Right lobe of liver (tissue), 6 donors: ENCODE measurements at places on chromosomes 7 and 10. TPM values are rescaled to one million over a fixed set of nuclear protein-coding genes. Genes with fewer than 3 reads are reported as not detected.

GRCh38 chr7:155756322-155756721 is 55.9 kb downstream of the SHH start:
- no peak for DNase-seq

The CYP26C1 gene
- not detected for total RNA-seq

The UBE2D1 gene
- total RNA-seq, result 8.6 TPM

The VGF gene
- total RNA-seq, result not detected

DNA sequence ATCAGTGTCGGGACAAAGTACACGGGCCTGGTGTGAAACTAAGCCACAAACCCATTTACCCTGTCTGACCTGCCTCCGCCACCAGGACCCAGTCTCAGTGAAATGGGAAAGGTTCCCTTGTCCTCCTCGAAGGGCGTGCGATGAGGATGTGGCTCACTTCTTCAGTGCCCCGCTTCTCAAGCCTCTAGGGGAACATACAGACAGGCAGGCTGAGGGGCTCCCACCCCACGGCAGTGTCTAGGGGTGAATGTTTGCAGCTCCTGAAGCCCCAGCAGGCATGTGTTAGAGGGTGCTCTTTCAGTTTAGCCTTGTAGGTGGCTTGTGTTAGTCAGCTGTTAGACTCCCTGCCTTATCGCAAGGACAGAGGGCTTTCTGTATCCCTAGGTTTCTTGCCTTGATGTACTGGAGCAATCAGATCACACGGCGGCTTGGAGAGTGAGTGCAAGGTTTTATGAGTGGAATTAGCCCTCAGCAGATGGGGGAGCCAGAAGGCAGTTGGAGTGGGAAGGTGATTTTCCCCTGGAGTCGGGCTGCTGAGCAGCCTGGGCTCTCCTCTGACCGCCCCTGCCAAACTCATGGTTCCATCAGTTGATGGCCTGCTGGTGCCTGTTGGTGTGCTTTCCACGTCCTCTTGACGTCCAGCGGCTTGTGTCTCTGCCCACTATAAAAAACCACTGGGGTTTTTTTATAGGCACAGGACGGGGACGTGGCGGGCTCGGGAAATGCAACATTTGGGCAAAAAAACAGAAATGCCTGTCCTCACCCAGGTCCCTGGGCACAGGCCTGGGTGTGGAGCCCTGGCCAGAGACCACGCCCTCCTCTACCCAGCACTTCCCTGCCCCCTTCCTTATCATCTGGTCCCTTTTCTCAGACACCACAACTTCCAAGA is 759 bp downstream of the NUDT1 start:
- DNase-seq, result no peak

- no peak for DNase-seq
These were observed 58.1 kb downstream of the PRPF18 start for GRCh38 chr10:13644866-13645265.

- DNase-seq, result no peak
These were observed 8.2 kb upstream of the CLDN4 start for GRCh38 chr7:73822319-73823173.

DNA sequence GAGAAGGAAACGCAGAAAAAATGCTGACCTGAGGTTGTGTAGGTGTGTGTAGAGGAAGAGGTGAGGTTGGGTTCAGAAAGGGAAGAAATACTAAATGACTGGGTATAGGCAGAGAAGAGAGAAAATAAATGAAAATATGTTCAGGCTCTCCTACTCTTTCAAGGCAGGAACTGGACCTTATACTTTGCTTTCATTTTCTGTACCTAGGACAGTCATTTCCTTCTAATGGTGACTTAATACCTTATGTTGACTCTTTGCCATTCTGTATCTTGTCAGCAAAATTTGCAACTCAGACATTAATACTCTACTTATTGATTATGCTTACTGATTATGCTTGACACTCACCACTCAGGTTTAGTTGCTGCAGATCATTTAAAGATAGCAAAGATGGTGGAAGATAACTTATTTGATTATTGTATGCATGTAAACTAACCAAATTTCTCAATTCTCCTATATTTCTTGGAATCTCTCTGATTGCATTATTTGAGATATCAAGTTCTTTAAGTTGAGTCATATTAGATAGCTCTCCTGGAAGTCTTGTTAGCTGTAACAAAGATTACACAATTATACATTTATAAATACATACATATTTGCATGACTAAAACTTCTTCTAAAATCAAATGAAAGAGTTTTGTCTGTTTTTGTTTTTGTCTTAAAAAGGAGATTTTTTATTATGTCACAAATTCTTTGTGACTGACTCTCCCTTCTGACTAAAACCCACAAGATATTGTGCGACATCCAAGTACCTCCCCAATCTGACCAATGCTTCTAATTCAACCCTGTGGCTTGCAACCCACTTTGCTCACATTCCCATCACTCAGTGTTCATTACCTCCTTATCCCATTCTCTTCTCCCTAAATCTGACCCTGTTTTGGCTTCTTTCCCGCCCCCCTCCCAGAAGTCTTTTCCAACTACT is 20.0 kb downstream of the LRRD1 start:
- DNase-seq, result no peak

- DNase-seq, result no peak
These were observed 2.7 kb downstream of the FZD9 start for GRCh38 chr7:73436031-73436929.

DNA sequence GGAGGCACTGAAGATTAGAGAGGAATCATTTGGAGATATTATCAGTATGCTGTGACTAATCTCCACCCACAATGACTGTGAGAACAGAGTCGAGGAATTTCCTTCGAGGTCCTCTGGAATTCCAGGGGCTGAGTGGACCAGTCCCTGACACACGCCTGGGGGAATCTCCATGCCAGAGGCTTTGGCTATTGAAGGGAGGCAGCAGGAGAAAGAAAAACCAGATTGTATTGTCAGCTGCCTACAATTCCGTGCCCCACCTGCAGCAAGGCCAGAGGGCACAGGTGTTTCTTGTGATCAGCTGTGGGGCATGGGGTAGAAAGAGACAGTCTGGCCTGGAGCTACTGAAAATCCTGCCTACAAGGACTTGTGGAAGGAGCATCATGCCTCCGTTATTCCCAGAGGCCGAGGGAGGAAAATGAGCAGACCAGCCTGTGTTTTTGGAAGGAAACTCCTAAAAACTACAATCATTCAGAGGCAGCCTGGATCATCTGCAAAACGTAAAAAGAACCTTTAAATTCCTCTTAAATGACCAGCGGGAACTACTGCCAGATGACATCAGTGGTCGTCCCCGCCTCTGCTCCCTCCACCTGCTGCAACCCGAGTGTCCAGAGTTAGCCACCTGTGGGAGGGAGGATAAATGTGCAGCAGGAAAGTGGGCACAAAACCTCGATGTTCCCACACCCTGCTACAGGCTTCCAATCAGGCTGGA is 25.4 kb upstream of the ANK3 start:
- DNase-seq, result no peak

GRCh38 chr7:30656006-30656957 is 26.0 kb downstream of the CRHR2 start:
- no peak for DNase-seq

- no peak for DNase-seq
These were observed 93.1 kb downstream of the FZD1 start for GRCh38 chr7:91357379-91357778.

The GPER1 gene
- 26.4 TPM for total RNA-seq

DNA sequence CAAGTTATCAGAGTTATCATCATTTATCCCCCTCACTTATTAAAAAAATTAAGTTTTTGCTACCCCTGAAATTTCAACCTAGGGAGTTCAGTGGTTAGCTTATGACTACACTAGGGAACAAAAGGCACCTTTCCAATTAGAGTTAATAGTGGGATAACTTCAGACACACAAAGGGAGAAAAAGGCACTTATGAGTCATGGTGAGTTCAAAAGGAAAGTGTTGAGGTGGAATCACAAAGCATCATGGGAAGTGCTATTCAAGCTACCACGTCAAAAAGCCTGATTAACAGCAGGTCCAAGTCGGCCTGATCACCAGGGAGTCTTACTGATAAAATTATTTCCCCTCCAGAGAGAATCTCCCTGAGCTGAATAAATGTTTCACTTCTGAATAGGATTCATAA is 165.7 kb downstream of the C7orf25 start:
- DNase-seq, result no peak

DNA sequence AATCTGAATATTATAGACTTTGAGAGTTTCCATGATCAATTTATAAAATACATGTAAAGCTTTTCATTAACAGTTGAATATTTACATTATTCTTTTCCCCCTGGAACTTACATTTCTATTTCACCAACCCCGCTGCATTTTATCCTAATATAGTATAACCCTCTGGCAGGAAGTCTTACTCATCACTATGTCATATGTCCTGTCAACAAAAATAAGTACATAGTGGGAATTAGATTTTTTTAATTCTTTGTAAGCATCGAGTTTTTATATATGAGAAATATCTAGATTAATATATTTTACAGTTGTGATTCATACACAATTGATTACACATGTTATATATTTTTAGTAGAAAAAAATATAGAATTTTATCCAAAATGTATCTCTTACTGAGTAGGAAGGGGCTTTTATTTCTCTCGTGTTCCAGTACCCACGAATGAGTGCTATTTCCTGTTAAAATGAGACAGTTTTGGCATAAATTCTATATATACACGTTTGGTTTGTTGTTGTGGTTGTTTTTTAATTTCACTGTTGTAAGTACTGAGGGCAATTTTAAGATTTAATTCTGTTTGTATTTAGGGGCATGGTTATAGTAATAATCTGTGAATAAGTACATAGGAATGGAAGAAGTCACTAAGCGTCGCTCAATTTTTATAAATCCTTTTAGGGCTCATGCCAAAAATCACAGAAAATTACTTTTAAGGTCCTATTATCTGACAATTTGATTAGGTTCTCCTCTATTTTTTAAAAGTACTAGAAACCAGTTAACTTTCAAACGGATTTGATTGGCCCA is 87.1 kb downstream of the HECW1 start:
- DNase-seq, result no peak

The TMEM254 gene
- 31.7 TPM for total RNA-seq

The TRIL gene
- 0.24 TPM for total RNA-seq

The RPEL1 gene
- total RNA-seq, result not detected

DNA sequence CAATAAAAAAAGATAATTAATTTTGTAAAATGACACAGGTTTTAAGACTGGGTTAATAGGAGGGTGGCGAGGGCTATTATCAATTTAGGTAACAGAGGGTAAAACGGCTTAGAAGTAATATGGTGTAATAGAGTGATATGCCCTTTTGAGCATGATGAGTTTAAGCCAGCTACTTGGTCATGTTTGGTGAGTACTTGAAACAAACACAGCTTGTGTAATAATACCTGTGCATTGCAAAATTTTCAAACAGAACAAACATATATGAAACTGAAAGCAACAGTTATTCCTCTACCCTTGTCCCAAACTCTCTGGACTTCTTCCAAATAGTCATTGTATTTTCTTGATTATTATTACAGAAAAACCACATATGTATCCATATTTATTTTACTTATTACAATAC is 241.7 kb downstream of the MAGI2 start:
- DNase-seq, result no peak

The LBX1 gene
- not detected for total RNA-seq

The PLEKHS1 gene
- total RNA-seq, result not detected

DNA sequence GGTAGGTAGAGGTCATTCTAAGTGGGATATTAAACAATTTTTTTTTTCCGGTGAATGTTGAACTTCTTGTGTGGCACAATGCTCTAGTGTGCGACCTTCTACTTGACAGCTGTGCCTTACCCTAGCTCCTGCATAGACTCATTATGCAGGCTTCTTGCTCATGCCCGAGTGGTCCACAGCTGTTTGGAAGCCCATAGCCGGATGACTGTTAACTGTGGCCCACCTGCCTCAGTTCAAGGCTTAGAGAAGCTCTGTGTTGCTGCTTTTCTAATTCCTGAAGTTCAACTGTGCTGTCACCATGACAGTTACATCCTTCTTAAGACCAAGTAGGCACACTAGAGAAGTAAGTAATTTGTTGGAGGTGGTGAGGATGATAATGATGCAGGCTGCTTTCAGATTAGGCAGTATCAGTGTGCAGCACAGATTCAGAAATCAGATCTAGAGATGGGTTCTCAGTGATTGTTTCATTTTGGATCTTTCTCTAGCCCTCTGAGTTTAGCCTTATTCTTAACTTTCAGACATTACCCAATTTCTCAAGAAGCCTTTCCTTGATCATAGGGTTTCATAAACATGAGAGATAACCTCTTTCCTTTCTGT is 278.4 kb downstream of the PHF14 start:
- DNase-seq, result no peak
